ENCODE measurements at places on chromosomes 4 and X.

GRCh38 chr4:48375651-48376304 is 34.4 kb downstream of the SLAIN2 start:
- no peak for DNase-seq

- no peak for DNase-seq
These were observed 12.7 kb downstream of the FRAS1 start for GRCh38 chr4:78069859-78070258.

GRCh38 chr4:87120411-87121162 is 99.8 kb downstream of the KLHL8 start:
- no peak for DNase-seq

DNA sequence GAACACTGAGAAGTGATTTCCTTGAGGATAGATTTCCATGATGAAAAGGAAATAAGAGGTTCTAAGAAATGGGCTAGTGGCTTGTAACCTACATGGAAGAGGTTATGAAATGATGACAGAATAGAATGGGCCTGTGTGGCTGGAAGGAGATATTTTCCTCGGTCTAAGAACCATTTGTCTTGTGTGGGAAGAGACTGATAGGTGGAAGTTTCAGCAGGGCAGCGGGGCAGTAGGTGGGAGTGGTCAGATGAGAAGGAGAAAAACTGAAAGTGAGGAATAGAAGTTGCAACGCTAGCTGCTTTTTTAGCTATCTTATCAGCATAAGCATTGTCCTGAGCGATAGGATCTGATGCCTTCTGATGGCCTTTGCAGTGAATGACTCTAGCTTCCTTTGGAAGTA is 211.4 kb upstream of the GALNT7 start:
- DNase-seq = no peak

GRCh38 chr4:6492861-6493657 is 20.6 kb upstream of the PPP2R2C start:
- no peak for DNase-seq

- DNase-seq = no peak
These were observed 96.5 kb downstream of the NPNT start for GRCh38 chr4:105991726-105992125.

DNA sequence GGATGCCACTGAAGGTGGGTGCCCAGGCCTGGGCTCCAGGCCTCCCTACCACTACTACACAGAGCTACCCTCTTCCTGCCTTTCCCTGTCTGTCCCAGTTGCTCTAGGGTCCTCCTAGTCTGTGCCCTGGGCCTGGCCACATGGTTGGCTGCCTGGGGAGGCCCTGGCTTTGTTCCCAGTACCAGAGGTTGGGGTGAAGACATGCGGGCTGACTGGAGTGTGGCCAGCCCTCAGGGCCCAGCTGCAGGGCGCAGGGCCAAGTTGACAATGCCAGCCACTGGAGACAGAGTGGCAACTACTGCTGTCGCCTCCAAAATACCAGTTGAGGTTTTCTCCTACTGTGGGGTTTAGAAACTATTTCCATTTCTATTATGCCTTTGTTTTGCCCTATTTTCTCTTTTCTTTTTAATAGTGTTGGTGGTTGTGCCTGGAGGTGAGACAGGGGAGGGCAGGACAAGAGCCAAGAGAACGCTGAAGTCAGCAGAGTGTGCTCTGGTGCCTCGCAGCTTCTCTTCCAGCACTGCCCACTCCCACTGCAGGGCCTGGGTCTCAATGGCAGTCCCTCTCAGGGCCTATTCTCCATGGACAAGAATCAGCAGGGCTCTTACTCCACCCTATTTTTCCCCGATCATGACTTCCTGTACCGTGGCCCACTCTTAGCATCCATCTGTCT is 32.2 kb upstream of the XPNPEP2 start:
- peak; percentile 87 for DNase-seq

DNA sequence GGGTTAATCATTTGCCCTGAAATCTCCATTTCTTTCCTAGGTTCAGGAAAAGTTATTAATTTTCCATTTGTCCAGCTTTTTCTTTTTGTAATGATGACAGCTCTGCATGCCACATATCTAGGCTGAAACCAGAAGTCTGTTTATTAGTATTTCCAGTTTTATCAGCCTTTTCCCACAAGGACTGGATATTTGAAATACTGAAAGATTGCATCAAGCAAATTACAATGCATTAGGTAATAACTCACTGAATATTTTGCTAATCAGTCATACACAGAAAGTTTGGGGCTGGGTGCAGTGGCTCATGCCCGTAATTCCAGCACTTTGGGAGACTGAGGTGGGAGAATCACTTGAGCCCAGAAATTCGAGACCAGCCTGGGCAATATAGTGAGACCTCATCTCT is 21.5 kb downstream of the SLC9A7 start:
- DNase-seq = no peak

DNA sequence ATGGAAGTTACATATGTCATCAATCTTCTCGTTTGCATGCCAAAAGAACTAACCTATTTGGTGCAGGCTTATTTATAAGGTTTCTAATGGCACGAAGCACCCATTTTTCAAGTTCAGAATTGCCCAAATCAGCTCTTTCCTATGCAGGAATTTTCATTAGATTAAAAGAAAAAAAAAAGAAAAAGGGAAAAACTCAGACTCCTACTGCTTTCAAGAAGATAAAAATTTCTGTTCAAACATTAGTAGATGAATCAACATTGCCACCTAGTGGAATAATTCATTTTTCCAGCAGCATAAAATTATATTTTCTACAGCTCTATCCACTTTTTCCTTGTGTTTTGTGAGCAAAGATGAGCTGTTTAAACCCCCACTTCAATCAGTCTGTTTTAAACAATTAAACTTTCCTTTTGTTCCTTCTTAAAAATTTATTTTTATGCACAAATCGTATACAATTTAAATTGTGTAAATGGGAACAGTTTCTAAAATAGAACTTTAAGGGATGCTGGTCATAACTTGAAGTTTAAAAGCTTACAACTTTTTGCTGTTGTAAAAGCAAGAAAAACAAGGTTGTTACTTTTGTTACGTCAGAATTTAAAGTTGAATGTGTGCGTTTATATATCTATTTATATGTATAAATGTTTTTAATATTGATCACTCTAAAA is 309.9 kb downstream of the ARAP2 start:
- peak; percentile 69 for DNase-seq

DNA sequence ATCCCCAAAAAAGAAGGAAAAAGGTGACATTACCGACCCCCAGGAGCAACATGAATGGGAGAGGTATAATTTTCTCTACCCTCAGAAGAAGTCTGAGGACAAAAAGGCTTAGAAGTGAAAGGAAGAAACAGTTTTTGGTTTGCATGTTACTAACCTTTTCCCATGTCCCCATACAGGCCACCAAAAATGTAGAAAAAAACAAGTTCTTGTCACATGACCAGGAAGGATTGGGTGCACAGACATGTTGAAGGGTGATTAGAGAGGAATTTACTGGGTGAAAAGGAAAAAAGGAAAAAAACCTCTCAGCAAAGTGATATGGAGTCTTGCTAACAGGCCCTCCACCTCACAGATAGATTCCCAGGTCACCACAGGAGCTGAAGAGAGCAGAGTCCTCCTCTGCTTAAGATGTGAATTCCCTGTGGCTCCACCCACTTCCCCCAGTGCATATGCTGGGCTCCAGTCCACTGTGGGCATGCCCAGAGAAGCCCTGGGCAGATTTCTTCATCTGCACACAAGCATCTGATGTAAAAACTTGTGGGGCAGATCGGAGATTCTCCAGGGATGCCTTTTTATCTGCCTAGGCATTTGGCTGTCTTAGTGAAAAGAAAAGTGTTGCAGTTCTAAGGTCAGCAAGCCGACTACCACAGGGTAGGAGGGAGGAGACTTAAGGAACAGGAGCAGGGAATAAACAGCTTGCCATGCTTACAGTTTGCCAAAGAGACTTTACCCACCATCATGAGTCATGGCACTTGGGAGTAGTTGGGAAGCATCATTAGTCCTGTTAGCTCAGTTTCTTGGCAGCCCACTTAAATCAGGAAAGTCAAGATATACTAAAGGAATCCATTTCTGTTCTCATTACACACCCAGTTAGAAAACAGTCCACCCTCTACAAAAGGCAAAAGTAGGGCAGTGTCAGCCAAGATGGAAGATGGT is 25.0 kb upstream of the PASD1 start:
- DNase-seq = no peak

DNA sequence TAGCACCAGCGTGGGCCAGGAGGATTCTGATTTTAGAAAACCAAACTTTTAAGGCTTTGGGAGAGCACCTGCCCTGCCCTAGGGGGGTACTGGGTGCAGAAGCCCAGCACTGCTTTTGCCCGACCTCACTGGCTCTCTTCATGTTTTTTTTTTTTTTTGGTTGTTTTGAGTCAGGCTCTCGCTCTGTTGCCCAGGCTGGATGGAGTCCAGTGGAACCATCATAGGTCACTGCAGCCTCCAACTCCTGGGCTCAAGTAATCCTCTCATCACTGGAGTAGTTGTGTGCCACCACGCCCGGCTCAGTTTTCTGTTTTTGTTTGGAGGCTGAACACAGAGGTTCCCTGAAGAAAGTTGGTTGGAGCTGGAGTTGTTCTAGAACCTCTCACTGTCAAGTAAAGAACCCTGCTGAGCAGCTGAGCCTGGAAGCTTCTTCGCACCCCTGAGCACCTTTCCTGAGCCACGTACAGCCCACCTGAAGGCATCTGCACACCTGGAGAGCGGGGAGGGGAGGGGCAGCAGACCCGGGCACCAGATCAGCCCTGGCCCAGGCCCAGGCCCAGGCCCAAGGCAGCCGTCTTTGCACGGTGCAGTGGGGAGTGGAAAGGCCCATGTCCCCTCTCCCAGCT is 49.5 kb downstream of the SHROOM2 start:
- DNase-seq = peak; percentile 23

GRCh38 chrX:29281078-29281742 is 694.0 kb downstream of the IL1RAPL1 start:
- no peak for DNase-seq

Measured in globus pallidus (tissue), 1 donor.